Hepatocyte (in vitro differentiated cells): ENCODE measurements at places on chromosomes 7 and 10. TPM values are rescaled to one million over a fixed set of nuclear protein-coding genes. Genes with fewer than 3 reads are reported as not detected.

Gene IFIT2
- total RNA-seq: 3.9 and 4.6 TPM in 2 replicates

Gene KIF11
- total RNA-seq: 7.9 and 9.2 TPM in 2 replicates

Gene STOX1
- 5.5 and 6.4 TPM in 2 replicates for total RNA-seq

Gene FZD8
- 5.9 and 7.7 TPM in 2 replicates for total RNA-seq

Gene DOCK4
- 22.8 and 22.9 TPM in 2 replicates for total RNA-seq

Gene PTF1A
- not detected in 2 replicates for total RNA-seq

Gene CUZD1
- 0.16 TPM in 1 of 2 replicates, not detected in the other for total RNA-seq

Gene SORCS3
- total RNA-seq: 0.80 and 1.2 TPM in 2 replicates

Gene C10orf143
- 0.50 and 2.5 TPM in 2 replicates for total RNA-seq
